Heart right ventricle (tissue), 16 donors: ENCODE measurements at places on chromosomes 12 and 14. TPM values are rescaled to one million over a fixed set of nuclear protein-coding genes. Genes with fewer than 3 reads are reported as not detected.
A peak's percentile ranks its signal among the peaks of the same experiment; 100 is the strongest.

The SLC6A13 gene
- total RNA-seq, result 1.5 TPM

The IL26 gene
- total RNA-seq, result not detected

DNA sequence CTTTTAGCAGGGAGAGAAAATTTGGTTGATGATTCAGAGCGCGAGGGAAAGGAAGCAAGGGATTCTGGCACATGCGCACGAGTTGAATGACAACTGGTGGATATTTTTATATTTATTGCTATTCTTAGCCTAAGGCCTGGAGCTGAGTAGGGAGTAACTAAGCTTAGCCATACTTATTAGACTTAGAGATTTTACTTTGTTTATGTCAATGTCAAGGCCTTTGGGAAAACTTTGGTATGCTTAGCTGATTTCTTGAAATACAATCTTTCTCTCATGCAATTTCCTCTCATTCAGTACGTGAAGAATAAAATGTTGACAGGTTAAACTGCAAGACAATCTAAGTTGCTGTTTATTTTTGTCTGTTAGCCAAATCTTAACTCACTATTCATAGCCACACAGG lies 101.1 kb downstream of the CRADD start:
- H3K4me1 ChIP-seq, result peaks cover 45% of the 10 kb centered on the region
- no peak overlapping the region for H3K4me3 ChIP-seq
- no peaks in the 10 kb centered on the region for H3K27me3 ChIP-seq
- no peak for DNase-seq
- peak overlapping the region; percentile 93 for H3K27ac ChIP-seq
- no peaks in the 10 kb centered on the region for H3K36me3 ChIP-seq

The INSM2 gene
- not detected for total RNA-seq

GRCh38 chr14:22996768-22997654 lies 12.9 kb downstream of the C14orf93 start:
- H3K27me3 ChIP-seq, result no peaks in the 10 kb centered on the region
- H3K4me1 ChIP-seq, result peaks cover 19% of the 10 kb centered on the region
- H3K4me3 ChIP-seq, result no peak overlapping the region
- no peak overlapping the region for H3K27ac ChIP-seq

The AKAP6 gene
- total RNA-seq, result 312 TPM

The SMIM41 gene
- total RNA-seq, result not detected

DNA sequence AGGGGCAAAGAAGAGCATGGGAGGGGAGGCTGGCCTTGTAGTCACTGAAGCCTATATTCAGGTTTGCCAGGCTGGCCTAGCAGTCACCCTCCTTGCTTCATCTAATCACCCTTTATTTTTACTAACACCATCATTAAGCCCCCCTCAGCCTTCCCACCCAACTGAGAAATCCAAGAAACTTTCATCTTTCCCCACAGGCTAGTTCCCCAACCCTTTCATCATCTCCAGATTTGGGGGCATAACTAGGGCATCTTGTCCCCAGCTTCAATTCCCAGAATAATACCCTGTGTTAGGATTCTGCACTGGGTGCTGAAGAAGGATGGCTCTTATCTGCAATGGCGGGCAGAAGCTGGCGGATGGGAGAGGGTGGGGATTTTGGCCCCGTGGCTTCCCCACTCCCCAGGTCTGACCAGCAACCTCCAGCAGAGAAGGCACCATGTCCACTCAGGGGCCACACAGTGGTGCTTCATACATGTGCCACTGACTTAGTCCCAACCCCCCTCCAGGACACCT lies 6.9 kb downstream of the PCK2 start:
- no peaks in the 10 kb centered on the region for H3K27me3 ChIP-seq
- no peaks in the 10 kb centered on the region for H3K36me3 ChIP-seq
- H3K4me1 ChIP-seq, result no peaks in the 10 kb centered on the region
- no peak overlapping the region for H3K4me3 ChIP-seq
- DNase-seq, result no peak

The ALDH1L2 gene
- 3.3 TPM for total RNA-seq

- H3K4me3 ChIP-seq, result no peak overlapping the region
- no peaks in the 10 kb centered on the region for H3K36me3 ChIP-seq
- no peak for DNase-seq
- H3K27ac ChIP-seq, result no peak overlapping the region
- H3K27me3 ChIP-seq, result peaks cover 12% of the 10 kb centered on the region
Measured at GRCh38 chr12:130911933-130912332, 40.1 kb downstream of the RAN start.

- no peak overlapping the region for H3K4me3 ChIP-seq
- no peak for DNase-seq
- no peaks in the 10 kb centered on the region for H3K36me3 ChIP-seq
- H3K4me1 ChIP-seq, result no peaks in the 10 kb centered on the region
Measured at GRCh38 chr14:53670701-53671100, 285.9 kb downstream of the BMP4 start.

DNA sequence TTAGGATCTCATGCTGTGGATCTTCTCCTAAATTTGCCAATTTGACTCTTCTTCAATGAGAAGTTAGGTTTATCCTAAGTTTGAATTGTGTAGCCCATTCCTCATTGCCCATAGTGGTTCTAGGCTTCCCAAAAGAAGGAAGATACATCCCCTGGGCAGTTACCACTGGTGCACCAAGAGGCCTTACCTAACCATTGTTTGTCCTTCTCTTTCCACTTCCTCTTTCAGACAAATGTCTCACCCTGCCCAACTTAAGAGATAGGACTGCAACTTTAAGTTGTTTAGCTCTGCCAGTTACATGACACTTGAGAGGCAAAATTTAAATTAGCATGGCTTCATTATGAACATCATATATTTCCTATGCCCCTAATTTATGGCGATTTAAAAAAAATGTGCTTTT lies 9.4 kb upstream of the KCNH3 start:
- no peak overlapping the region for H3K27ac ChIP-seq
- no peaks in the 10 kb centered on the region for H3K27me3 ChIP-seq
- H3K4me1 ChIP-seq, result no peaks in the 10 kb centered on the region
- no peak for DNase-seq
- no peaks in the 10 kb centered on the region for H3K36me3 ChIP-seq

GRCh38 chr12:124915239-124916236 lies 1.1 kb upstream of the UBC start:
- peak overlapping the region; percentile 89 for H3K4me3 ChIP-seq
- peak overlapping the region; percentile 100 for H3K27ac ChIP-seq
- peaks cover 39% of the 10 kb centered on the region for H3K4me1 ChIP-seq
- no peaks in the 10 kb centered on the region for H3K27me3 ChIP-seq
- no peak for DNase-seq

GRCh38 chr14:99158646-99159165 lies 113.3 kb downstream of the BCL11B start:
- DNase-seq, result no peak
- no peak overlapping the region for H3K27ac ChIP-seq
- H3K36me3 ChIP-seq, result no peaks in the 10 kb centered on the region
- no peak overlapping the region for H3K4me3 ChIP-seq
- H3K4me1 ChIP-seq, result no peaks in the 10 kb centered on the region

- DNase-seq, result no peak
- no peaks in the 10 kb centered on the region for H3K36me3 ChIP-seq
- no peak overlapping the region for H3K27ac ChIP-seq
- peaks cover 13% of the 10 kb centered on the region for H3K27me3 ChIP-seq
Measured at GRCh38 chr12:1925684-1926006, 7.2 kb upstream of the CACNA2D4 start.

DNA sequence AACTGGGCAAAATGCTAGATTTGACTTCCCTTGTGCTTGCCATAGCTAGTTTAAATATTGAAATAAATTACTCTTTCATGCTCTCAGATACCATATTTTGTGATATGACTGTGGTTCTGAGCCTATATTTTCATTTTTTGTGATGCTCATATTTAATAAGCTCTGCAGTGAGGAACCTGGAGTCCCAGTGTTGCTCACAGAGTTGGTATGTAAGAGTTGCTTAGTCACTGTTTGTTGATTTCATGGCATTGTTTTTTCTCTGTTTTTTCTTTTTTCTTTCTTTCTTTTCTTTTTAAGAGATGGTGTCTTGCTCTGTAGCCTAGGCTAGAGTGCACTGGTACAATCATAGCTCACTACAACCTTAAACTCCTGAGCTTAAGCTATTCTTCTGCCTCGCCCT lies 750.5 kb upstream of the TMEM132C start:
- no peak for DNase-seq
- no peak overlapping the region for H3K27ac ChIP-seq
- no peaks in the 10 kb centered on the region for H3K36me3 ChIP-seq
- no peak overlapping the region for H3K4me3 ChIP-seq
- no peaks in the 10 kb centered on the region for H3K27me3 ChIP-seq

The DAO gene
- not detected for total RNA-seq

GRCh38 chr12:56683-57346 lies 9.8 kb upstream of the IQSEC3 start:
- H3K4me3 ChIP-seq, result no peak overlapping the region
- H3K27ac ChIP-seq, result no peak overlapping the region
- DNase-seq, result no peak
- H3K4me1 ChIP-seq, result no peaks in the 10 kb centered on the region
- H3K36me3 ChIP-seq, result no peaks in the 10 kb centered on the region

DNA sequence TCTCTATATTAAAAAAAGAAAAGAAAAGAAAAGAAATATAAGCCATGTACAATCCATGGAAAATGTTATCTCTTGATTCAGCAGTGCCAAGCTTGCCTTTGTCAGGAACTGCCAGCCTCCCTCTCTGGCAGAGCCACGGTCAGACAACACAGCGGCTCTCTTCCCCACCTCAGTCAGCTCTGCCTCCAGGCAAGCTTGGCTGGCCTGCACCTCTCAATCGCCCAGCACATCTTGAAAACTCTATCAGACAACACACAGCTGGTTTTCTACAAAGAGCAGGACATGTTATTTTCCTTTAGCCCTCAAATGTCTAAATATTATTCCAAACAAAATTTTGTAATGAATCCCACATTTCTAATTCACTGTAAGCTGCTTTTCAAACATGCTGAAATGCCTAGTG lies 20.0 kb upstream of the GCH1 start:
- H3K36me3 ChIP-seq, result no peaks in the 10 kb centered on the region
- no peaks in the 10 kb centered on the region for H3K27me3 ChIP-seq
- DNase-seq, result no peak

The GLT8D2 gene
- 16.0 TPM for total RNA-seq

The TAS2R31 gene
- 0.83 TPM for total RNA-seq

The KRT71 gene
- not detected for total RNA-seq

The NEUROD4 gene
- total RNA-seq, result not detected

GRCh38 chr14:22847661-22848341 lies 11.4 kb downstream of the MMP14 start:
- H3K27me3 ChIP-seq, result no peaks in the 10 kb centered on the region
- H3K36me3 ChIP-seq, result peaks cover 3% of the 10 kb centered on the region
- H3K4me3 ChIP-seq, result no peak overlapping the region
- no peak for DNase-seq

- no peak overlapping the region for H3K27ac ChIP-seq
- DNase-seq, result no peak
- H3K4me3 ChIP-seq, result no peak overlapping the region
- H3K4me1 ChIP-seq, result no peaks in the 10 kb centered on the region
Measured at GRCh38 chr12:103944964-103945363, 14.8 kb downstream of the HSP90B1 start.

The MIP gene
- total RNA-seq, result not detected

- peak overlapping the region; percentile 32 for H3K4me3 ChIP-seq
- no peaks in the 10 kb centered on the region for H3K36me3 ChIP-seq
- no peak overlapping the region for H3K27ac ChIP-seq
Measured at GRCh38 chr12:106580671-106581508, 1.9 kb upstream of the RFX4 start.

DNA sequence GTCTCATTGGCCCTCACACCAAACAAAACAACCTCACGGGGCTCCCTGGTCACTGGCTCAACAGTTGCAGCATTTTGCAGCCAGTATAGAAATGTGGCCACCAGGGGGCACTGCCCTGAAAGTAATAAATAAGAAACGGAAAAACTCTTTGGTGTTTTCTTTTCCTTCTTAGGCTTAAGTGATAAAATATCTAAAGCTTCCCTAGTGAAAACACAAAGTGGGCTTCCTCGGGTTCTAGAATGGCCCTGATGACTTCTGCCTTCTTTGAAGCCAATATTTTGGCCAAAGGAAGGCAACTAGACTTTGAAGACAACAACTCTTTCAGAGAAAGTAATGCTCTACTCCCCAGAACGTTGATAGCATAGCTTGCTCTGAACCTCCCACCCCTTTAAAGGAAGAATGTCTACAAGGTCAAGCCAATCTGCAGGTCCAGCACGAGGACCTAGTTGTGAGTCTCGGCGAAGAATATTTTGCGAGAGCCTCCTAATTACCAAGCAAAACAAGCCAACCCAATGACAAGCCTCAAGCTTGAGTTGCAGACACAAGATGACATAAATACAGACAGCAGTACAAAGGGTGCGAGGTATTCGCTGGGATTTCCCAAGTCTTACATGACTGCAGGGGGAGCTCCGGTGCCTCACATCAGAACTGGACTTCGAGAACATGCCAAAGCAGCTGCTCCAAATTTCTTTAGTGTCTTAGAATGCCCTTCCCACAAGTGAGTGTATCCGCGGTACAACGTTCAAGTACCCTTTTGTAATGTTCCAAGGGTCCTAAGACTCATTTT lies 2.6 kb downstream of the ITPK1 start:
- peaks cover 42% of the 10 kb centered on the region for H3K4me1 ChIP-seq
- H3K27ac ChIP-seq, result peak overlapping the region; percentile 89
- DNase-seq, result peak; percentile 66

The KRT77 gene
- total RNA-seq, result not detected

GRCh38 chr12:94998326-94998725 lies 5.2 kb downstream of the NDUFA12 start:
- H3K27me3 ChIP-seq, result no peaks in the 10 kb centered on the region
- no peak overlapping the region for H3K27ac ChIP-seq
- no peaks in the 10 kb centered on the region for H3K36me3 ChIP-seq
- H3K4me1 ChIP-seq, result peaks cover 49% of the 10 kb centered on the region

The ACOT6 gene
- not detected for total RNA-seq

The CPNE6 gene
- 0.56 TPM for total RNA-seq

The RPL10L gene
- not detected for total RNA-seq

DNA sequence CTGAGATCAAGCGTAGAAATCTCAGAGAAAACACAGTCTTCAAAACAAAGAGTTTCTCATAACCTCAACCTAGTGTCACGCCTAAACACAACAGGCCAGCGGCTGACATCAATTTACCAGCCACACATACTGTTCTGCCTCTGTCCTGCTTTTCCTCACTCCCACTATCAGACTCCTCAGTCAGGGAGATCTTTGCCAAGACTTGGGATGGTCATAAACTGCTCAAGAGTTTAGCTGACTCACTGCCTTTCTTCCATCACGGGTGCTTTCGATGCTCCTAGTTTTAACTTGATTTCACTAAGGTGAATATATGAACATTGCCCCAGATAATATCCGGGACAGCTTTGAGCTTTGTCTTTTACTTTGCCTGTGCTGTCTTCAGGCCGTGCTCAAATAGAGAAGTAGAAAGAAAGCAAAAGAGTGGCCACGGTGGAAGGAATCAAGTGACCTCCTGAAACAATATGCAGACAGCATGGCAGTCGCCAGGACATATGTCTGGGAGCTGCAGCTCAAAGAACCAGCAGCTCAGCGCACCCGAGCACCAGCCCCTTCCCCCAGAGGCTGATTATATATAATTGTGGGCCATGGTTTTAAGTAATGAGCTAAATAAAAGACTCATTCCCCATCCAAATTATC lies 12.1 kb downstream of the MDM1 start:
- no peaks in the 10 kb centered on the region for H3K4me1 ChIP-seq
- H3K27ac ChIP-seq, result peak overlapping the region; percentile 15
- no peak overlapping the region for H3K4me3 ChIP-seq
- peak; percentile 25 for DNase-seq
- no peaks in the 10 kb centered on the region for H3K27me3 ChIP-seq
- H3K36me3 ChIP-seq, result peaks cover 21% of the 10 kb centered on the region
